ENCODE measurements at places on chromosomes 1 and 21. TPM values are rescaled to one million over a fixed set of nuclear protein-coding genes. Genes with fewer than 3 reads are reported as not detected.

- DNase-seq = no peak
These were observed 423.8 kb upstream of the CXADR start for GRCh38 chr21:17089091-17089491.

- no peak for DNase-seq
These were observed 4.0 kb downstream of the MT1HL1 start for GRCh38 chr1:237000191-237000590.

DNA sequence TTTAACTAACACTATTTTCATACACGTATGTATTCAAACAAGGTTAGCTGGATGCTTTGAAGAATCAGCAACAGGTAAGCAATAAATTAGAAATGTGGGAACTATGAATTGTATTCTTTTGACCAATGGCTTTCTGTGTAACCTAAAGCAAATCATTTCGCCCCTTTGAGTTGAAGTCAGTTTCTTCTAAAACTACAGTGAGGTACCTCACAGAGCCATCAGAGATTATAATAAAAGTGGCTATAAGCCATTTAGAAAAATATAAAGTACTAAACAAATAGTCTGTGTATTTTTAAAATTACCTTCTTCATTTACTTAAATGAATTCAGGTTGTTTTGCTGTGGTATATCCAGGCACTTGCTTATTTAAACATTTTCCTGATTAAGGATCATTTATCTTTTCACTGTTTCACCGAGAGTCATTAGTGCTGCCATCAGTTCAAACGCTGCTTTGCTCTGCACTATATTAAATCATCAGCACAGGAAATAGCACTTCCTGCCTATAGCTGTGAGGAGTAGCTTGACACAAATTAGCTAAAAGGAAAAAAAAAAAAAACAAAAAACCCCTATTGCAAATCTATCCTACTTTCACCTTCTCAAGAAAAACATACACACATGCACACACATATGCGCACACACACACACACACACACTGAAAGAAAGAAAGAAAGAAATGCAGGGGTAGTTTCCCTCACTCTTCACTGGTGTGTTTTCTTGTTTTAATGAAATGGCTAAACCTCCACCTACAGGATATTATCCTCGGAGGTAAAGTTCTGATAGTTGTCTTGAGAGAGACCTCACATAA lies 39.8 kb upstream of the C1orf105 start:
- DNase-seq = peak; percentile 54

- DNase-seq = no peak
These were observed 1276.0 kb upstream of the ADGRL4 start for GRCh38 chr1:80282536-80282935.

GRCh38 chr1:98369463-98369862 lies 292.1 kb upstream of the SNX7 start:
- no peak for DNase-seq

- no peak for DNase-seq
These were observed 3.0 kb upstream of the CTSK start for GRCh38 chr1:150810958-150811659.

Gene GBP5
- 67.2 TPM for total RNA-seq

Gene SON
- 316 TPM for total RNA-seq

Gene TATDN3
- 18.5 TPM for total RNA-seq

Gene GPR3
- total RNA-seq = 3.9 TPM

Gene CYP2J2
- 0.70 TPM for total RNA-seq

Gene GFI1
- total RNA-seq = 70.9 TPM

Gene KCNT2
- total RNA-seq = not detected

Gene OR2M3
- not detected for total RNA-seq

Gene HRNR
- not detected for total RNA-seq

Gene KCNJ10
- total RNA-seq = not detected

Measured in CD8-positive, alpha-beta memory T cell (primary cell).